ELF-1 (cell line): ENCODE measurements at places on chromosomes 1 and 21.

- no peak for DNase-seq
Measured at GRCh38 chr21:46621457-46622182, 13.9 kb upstream of the PRMT2 start.

DNA sequence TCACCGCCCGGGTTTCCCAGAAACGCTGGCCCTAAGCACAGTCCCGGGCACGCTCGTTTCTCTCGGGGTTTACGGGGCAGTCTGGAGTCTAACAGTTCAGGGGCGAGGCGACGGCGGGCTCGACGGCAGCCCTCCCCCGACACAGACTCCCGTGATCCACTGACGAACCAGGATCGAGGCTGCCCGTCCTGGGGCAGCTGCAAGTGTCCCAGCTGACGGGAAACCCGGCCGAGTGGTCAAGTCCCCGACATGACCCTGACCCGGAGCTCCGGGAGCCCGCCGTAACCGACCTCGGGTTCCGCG is 494 bp downstream of the UBE2J2 start:
- no peak for DNase-seq

GRCh38 chr21:24881506-24881905 is 725.8 kb downstream of the MRPL39 start:
- no peak for DNase-seq

- no peak for DNase-seq
Measured at GRCh38 chr1:45412899-45413298, 72.7 kb upstream of the MUTYH start.

DNA sequence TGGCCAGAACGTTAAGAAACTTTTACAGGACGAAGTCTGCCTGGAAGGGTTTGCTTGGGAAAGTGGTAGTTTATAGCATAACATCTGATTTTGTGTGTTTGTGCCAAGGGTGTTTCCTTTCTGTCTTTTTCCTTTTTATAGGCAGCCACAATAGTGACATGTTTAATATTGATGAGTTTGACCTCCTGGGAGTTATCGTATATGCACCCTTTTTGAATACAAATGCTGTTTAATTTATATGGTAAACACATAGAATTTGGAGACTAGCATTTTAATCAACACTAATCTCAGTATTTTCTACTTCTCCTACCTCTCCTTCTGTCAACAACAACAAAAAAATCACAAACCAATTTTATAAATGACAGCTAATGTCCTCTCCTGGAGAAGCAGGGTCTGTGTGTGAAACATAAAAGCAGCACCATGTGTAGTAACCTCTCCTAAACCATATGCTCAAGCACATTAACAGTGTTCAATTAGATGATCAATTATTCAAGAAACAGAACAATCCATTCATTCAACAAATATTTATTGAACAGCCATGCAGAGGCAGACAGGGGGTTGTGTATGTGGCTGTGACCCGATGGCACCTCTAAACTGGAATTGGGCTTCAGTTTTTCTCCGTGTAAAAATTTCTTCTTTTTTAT is 604 bp upstream of the FMN2 start:
- no peak for DNase-seq

DNA sequence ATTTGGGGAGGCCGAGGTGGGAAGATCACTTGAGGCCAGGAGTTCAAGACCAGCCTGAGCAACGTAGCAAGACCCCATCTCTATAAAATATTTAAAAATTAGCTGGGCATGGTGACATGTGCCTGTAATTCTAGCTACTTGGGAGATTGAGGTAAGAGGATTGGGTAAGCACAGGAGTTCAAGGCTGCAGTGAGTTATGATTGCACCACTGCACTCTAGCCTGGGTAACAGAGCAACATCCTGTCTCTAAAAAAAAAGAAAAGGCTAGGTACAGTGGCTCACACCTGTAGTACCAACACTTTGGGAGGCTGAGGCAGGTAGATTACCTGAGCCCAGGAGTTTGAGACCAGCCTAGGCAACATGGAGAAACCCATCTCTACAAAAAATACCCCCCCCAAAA is 35.7 kb upstream of the RCC1 start:
- no peak for DNase-seq

- DNase-seq: no peak
Measured at GRCh38 chr1:221264848-221265247, 385.6 kb downstream of the HLX start.

DNA sequence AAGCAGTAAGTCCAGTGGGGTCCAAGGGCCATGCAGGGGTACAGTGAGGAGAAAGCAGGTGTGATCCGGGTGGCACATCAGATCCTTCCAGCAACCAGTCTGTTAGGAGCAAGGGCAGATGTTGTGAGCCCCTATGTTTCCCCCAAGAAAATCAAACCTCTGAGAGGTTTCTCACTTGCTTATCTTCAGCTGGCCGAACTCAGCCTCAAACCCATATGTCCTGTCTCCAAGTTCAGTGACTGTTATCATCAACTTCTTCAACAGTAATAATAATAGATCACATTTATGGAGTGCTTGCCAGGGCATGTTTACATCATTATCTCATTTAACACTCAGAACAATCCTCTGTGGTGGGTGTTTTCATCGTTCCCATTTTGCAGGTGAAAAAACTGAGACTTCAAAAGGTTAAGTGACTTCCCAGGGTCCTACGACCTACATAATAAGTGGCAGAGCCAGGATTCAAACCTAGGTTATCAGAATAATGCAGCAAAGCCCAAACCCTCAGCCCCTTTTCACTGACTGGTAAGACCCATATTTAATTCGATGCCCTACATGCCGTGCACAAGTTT is 3.3 kb downstream of the CAPN2 start:
- DNase-seq: no peak

- DNase-seq: no peak
Measured at GRCh38 chr1:188065917-188066316, 1237.2 kb downstream of the PLA2G4A start.

- no peak for DNase-seq
Measured at GRCh38 chr1:93733340-93733739, 51.7 kb upstream of the BCAR3 start.

DNA sequence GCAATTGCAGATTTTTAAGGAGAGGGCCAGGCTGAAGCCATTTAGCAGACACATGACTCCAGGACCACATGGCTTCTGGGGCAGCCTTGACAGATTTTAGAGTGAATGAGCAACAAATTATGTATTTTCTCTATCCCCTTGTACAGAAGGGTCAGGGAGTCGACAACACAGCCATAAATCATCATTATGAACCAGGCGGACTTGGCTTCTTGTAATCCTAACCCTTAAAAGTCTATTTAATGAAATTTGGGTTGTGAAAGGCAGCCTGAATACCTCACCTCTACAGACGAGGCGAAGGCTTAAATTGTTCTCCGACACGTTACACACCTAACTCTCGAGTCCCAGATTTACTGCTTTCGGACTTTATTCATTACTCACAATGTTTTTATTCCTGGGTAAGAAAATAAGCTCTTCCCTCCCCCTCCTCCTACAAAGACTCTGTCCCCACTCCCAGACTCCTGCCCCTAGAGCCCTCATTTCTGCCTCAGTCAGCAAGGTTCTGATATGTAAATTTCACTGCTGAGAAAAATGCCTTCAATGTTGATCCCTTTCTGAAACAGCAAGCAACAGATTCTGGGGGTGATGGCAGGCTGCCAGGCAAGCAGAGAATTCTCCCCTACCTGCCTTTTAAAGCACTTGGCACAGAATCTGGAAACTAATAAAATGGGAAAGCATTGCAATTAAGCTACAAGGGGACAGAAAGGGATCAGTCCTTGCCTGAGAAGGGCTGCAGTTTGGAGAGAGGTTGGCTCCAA is 51.6 kb downstream of the PLPP3 start:
- DNase-seq: no peak

DNA sequence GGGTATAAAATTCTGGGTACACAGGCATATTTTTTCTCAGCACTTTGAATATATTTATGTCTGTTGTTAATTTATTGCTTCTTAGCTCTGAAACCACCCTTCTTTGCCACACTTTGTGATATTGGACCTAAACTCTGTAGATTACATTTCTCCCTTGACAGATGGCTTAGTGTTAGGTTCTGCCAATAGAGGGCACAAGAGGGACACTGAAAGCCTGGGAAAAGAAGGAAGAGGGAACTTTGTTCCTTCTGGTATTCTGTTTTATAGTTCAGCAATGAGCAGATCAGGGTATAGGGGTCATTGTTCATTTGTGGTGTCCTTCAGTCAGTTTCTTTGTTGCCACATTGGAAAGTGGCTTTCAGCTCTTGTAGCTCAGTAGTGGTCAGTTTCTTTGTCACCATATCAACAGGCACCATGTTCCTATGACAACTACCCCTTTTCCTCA is 423.5 kb upstream of the PROX1 start:
- peak; percentile 45 for DNase-seq

- no peak for DNase-seq
Measured at GRCh38 chr1:15923241-15923640, 52.7 kb downstream of the ZBTB17 start.

- DNase-seq: no peak
Measured at GRCh38 chr1:179327196-179327595, 33.6 kb downstream of the SOAT1 start.

- DNase-seq: no peak
Measured at GRCh38 chr1:236576004-236576403, 28.3 kb downstream of the HEATR1 start.

DNA sequence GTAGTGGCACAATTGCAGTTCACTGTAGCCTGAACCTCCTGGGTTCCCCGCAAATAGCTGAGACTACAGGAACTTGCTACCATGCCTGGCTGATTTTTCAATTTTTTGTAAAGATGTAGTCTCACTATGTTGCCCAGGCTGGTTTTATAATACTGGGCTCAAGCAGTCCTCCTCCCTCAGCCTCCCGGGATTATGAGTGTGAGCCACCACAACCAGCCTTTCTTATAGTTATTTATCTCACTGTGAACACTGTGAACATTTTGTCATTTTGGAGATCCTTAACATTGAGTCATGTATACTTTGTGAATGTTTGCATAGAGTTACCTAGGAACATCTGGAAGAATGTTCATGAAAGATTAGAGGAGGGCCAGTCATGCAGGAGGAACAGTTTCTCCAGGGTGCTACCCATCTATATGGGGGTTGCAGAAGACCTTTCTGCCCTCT is 127.1 kb upstream of the CACYBP start:
- DNase-seq: no peak

DNA sequence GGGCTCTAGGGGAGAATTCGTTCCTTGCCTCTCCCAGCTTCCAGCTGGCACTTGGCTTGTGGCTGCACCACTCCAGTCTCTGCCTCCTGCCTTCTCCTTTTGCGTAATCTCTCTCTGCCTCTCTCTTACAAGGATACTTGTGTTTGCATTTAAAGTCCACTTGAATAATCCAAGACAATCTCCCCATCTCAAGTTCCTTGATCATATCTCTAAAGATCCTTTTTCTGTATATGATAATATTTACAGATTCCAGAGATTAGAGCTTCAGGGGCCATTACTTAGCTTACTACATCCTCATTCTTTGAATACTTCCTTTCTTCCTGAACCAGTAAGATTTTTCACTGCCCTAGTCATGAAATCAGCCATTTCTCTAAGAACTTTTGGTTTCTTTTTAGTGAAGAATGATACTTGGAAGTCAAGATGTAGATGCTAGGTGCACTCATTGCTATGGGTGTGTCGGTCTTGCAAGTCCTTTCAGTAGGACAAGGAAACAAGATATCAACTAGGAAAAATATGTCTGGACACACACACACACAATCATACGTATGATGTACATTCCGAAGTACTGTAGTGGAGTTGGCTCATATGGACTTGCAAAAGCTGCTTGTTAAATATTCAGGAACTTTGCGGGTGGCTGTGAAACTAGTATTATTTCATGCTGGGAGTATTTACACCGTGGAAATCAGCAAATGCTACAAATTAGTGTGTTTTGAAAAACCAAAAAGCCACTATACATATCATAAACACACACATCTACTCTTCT is 20.8 kb upstream of the RLF start:
- DNase-seq: no peak

- DNase-seq: peak; percentile 41
Measured at GRCh38 chr1:154493276-154493675, 8.7 kb upstream of the TDRD10 start.

GRCh38 chr21:28016571-28016970 is 976.1 kb downstream of the LTN1 start:
- DNase-seq: no peak

DNA sequence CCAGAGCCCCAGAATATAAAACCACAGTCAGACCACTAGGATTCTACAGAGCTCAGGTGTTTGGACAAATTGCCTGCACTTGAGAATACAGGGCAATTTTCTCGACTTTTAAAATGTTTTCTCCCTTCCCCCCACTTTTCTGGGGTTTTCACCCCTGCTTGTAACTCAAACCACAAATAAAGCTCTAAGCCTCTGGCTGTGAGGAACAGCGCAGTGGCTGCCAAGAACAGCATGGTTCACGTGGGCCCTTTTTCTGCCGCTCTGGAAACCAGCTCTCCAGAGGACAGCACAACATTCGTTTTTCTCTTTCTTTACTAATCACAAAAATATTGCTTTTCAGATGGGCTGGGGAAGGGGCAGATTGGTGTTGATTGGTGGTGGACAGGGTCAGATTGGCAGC is 102.2 kb upstream of the JUN start:
- DNase-seq: no peak

DNA sequence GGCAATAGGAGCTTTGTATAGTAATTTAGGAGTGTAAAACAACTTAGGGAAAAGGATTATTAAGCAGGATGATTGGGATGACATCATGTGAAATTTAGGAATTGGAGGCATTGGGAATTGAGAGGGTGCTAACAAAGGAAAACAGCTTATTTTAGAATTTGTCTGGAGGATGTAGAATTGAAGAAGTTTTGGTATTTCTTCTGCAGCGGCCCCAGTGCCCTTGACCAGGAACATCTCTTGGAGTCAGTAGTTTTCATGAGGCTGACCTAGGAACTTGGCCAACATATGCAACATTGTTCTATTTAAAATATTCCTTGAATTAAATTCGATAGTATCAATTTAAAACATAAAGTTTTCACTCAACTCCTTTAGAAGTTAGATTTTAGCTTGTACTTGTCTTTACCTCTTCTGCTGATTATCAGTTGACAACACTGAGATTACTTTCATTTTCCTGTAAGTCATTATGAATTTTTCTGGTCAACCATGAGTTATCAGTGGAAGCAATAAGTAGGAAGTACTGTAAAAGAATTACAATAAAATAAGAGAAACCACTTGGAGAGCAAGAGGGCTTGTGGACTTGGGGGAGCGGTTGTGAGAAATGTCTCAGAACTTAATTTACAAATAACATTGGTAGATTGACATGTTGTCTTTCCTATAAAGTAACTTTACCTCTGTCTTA is 52.8 kb downstream of the DYRK1A start:
- DNase-seq: no peak

DNA sequence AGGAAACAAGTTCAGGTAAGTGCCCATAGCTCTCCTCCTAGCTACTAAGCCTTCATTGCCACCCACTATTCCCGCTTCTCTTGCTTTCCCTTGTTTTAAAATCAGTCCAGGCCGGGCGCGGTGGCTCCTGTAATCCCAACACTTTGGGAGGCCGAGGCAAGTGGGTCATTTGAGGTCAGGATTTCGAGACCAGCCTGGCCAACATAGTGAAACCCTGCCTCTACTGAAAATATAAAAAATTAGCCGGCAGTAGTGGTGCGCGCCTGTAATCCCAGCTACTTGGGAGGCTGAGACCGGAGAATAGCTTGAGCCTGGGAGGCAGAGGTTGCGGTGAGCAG is 4.4 kb upstream of the CTTNBP2NL start:
- no peak for DNase-seq
